ENCODE measurements at places on chromosomes 3 and 15.

DNA sequence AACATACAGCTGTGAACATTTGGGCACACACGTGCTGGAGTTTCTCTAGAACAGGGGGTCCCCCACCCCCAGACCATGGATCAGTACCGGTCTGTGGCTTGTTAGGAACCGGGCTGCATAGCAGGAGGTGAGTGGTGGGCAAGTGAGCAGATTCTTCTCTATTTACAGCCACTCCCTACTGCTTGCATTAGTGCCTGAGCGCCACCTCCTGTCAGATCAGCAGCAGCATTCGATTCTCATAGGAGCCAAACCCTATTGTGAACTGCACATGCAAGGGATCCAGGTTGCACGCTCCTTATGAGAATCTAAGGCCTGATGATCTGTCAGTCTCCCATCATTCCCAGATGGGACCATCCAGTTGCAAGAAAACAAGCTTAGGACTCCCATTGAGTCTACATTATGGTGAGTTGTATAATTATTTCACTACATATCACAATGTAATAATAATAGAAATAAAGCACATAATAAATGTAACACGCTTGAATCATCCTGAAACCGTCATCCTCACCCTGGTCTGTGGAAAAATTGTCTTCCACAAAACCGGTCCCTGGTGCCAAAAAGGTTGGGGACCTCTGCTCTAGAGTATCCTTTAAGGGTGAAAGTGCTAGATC, 25.8 kb downstream of the CHRM5 start:
- DNase-seq = no peak

GRCh38 chr3:35592589-35593295, 46.6 kb upstream of the ARPP21 start:
- DNase-seq = no peak

- DNase-seq = no peak
These were observed 10.7 kb upstream of the ABTB1 start for GRCh38 chr3:127662001-127662469.

DNA sequence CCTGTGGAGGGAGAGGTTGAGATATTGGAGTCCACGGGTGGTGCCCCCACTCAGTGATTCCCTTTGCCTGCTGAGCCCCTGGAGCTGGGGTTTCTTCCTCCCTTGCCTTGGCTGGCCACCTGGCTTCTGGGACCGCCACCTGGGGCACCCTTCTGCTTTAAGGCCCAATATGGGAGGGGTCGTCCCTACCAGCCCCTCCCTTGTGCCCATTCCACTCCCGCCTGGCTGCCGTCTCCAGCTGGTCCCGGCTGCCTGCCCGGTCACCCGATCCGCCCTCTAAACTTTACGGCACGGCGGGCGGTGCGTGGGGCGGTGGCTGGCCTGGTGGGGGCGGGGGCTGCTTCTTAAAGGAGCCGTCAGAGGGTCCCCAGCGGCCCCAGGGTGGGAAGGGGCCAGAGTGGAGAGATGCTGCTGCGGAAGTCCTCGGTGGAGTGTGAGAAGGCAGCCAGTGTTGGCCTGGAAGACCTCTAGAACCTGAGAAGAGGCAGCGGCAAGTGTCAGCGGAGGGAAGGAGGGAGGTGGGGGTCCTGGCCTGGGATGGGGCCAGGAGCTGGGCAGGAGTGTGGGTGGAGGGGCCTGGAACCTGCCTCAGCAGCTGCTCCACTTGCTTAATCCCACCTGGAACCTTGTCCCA, 1.6 kb upstream of the SEMA3B start:
- DNase-seq = no peak

- DNase-seq = peak; percentile 14
These were observed 217.8 kb upstream of the CBLB start for GRCh38 chr3:106086636-106087035.

DNA sequence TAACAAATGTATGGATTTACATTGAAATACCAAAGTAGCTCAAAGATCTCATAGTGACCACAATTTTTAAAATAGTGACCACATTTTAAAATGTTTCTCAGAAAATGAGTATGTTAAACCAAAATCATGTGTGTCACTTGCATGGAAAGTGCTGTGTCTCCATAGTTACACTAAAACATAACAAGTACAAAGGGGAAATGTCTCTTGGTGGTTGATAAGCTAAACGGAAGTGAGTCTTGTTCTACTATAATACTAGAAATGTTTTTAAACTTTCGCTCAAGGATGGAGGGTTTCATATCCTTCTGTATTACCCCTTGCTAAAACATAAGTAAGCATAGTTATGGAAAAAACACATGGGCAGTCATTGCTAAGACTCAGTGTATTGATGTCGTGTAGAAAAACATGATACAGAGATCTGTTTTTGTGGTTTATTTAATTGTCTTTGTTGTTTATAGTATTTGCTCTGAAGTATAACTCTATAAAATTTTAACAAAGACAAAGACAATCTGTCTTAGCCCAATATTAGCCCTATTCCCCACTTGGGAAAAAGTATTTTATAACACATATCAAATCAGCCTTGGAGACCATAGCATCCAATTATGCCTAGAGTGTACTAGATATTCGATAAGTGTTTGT, 27.0 kb upstream of the DENND4A start:
- DNase-seq = no peak

DNA sequence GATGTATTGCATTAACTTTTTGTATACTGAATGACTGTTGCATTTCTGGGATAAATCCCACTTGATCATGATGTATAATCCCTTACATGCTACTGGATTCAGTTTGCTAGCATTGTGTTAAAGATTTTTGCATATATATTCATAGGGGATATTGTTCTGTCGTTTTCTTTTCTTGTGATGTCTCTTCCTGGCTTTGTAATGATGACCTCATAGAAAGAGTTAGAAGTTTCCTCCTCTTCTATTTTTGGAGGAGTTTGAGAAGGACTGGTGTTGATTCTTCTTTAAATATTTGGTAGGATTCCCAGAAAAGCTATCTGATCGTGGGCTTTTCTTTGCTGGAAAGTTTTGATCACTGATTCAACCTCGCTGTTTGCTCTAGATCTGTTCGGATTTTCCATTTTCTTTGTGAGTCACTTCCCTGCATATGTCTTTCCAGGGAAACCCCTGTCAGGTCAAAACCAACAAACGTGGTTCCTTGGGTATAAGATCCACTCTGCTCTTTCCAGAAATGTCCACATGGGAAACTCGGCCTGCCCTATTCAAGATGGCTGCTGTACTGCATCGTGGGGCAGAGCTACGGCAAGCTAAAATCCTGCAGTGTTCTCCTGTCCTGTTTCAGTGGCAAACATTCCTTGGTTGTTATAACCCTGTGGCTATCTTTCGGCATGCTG, 120.4 kb downstream of the GABRG3 start:
- DNase-seq = no peak

- no peak for DNase-seq
These were observed 5.9 kb downstream of the CYP19A1 start for GRCh38 chr15:51332206-51333147.

DNA sequence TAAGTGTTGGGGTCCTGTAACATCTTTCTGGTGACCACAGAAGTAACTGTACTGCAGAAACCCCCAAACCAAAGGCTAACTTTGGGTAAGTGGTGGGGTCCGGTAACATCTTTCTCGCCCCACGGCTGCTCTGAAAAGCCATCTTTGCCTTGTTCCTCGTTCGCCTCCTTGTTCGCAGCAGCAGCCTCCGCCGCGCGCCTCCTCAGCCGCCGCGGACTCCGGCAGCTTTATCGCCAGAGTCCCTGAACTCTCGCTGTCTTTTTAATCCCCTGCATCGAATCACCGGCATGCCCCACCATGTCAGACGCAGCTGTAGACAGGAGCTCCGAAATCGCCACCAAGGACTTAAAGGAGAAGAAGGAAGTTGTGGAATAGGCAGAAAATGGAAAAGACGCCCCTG, 316.8 kb downstream of the TUSC7 start:
- no peak for DNase-seq

Data from RWPE1 (cell line).